Stimulated activated CD4-positive, alpha-beta T cell treated with anti-CD3 and anti-CD28 coated beads, Interleukin-15, amount 100 ng/mL, for 48 hours (primary cell): ENCODE measurements at places on chromosomes 5 and 9.

DNA sequence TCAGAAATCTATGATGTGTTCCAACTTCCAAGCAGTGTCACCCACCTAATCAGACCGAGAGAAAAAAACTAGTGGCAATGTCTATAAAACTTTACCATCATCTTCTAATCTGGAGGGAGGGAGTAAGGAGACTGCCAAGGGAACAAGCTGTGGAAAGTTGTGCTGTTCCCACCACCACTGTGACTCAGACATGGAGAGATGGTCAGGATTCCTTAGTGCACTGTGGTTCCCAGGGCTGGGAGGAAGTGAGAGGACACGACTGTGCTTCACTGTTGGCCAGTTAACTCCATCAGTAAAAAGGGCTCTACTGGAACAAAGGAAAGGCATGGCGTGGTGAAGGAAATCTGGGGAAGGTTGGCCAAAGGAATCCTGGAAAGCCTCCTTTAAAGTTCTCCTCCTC lies 18.8 kb downstream of the TICAM2 start:
- no peak for DNase-seq

- DNase-seq = no peak
Measured at GRCh38 chr5:57566914-57567313, 84.3 kb upstream of the ACTBL2 start.

GRCh38 chr5:55600497-55601203 lies 65.9 kb upstream of the PLPP1 start:
- DNase-seq = no peak

- DNase-seq = no peak
Measured at GRCh38 chr5:173709761-173710160, 93.3 kb upstream of the BOD1 start.

DNA sequence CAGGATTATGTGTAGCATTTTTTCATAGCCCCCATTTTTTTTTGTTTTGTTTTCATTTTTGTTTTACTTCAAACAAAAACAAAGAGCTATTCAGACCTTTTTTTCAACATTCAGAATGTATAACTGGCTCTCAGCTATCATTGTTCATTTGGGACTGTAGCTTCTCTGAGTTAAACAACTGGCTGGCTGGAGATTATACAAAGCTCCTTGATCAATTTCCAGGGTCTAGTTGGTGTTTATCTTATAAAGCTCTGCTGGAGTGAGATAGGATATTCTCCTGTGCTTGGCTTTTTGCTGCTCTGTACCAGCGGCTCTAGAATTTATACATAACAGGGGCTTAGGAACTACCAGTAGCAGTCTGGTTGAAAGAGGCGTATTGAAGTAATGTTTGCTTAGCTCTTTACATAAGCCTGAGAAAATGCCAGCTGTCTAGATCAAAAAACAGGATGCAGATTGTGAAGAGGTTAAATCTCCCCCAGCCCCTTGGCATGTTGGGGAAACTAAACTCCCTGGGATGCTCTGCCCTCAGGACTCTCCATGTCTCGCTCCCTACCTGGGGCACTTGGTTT lies 15.2 kb downstream of the GARNL3 start:
- no peak for DNase-seq

- no peak for DNase-seq
Measured at GRCh38 chr5:43855452-43855851, 252.5 kb downstream of the NNT start.

DNA sequence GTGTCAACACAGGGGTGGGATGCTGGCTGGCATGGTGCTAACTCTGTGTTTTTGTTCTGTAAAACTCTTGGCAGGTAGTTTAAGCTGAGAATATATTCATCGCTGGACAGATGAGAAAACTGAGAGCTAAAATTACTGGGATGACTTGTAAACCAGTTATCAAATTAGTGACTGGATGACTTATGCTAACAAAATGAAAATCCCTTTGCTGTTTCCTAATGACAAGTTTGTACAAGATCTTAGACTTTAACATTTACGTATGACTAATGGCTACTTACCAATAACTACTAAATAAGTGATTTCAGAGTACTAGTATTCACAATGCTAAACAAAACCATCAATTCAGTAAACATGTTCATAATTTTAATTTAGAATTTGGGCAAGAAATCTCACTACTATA lies 854.8 kb upstream of the ARRDC3 start:
- no peak for DNase-seq
